ENCODE measurements at places on chromosomes 12 and 14.
A peak's percentile ranks its signal among the peaks of the same experiment; 100 is the strongest.

GRCh38 chr14:28877923-28878322 is 111.3 kb downstream of the FOXG1 start:
- DNase-seq = no peak

GRCh38 chr12:47124451-47124850 is 44.7 kb upstream of the AMIGO2 start:
- peak; percentile 61 for DNase-seq

- no peak for DNase-seq
Measured at GRCh38 chr12:2363836-2364609, 311.2 kb downstream of the CACNA1C start.

GRCh38 chr14:103089386-103090335 is 4.9 kb upstream of the EXOC3L4 start:
- no peak for DNase-seq

GRCh38 chr14:21024585-21025370 is at the start of gene NDRG2:
TSS of gene NDRG2 (minus strand) at chr14:21025061. CDS start at chr14:21023315, 1,746 bp downstream.
- no peak for DNase-seq

DNA sequence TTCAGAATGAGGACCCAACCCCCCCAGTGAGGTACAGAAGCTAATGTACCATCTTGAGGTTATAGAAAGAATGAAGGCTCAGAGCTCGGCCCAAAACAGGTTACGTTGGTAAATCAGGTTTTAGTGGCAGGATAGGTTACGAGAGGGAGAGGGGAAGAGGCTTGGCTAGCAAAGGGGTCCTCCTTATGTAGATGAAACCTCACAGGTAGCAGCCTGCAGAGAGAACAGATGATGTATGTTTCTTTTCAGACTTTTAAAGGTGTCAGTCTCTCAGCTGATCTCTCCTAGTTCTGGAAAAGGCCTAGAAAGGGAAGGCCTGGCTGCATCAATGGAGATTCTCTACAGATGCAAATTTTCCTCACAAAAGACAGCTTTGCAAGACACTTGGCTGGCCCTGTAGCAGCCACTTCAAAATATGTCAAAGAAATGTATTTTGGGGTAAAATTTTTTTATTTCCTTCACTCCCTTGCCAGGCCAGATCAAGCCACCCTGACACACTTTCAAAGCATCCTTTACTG is 71.7 kb upstream of the CPSF6 start:
- DNase-seq = no peak

DNA sequence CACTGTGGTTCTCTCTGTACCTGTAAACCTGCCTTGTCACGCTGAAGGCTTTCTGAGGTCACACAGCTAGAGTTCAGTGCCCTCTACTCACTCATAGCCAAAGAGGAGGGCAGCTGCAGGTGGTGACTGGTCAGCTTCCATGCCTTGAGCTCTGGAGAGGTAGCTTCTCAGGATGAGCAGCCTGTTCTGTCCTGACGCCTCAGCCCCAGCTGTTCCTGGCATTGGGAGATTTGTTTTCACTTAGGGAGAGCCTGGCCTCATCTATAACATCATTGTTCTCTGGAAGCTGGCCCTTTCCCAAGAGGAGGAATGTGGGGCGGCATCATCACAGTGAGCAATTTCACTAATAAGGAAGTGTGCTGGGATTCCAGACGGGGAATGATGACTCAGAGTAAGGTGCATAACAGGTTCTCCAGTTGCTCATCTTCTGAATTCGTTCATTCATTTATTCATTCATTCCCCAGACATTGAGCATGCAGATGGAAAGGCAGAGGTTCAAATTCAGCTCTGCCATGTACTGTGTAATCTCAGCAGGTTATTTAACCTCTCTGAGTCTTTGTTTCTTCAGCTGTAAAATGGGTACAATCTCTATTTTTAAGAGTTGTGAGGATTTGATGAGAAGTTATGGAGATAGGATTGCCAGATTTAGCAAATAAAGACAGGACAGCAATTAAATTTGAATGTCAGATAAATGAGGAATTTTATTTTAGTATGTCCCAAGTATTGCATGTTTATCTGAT is 255.8 kb upstream of the CRY1 start:
- DNase-seq = peak; percentile 90

DNA sequence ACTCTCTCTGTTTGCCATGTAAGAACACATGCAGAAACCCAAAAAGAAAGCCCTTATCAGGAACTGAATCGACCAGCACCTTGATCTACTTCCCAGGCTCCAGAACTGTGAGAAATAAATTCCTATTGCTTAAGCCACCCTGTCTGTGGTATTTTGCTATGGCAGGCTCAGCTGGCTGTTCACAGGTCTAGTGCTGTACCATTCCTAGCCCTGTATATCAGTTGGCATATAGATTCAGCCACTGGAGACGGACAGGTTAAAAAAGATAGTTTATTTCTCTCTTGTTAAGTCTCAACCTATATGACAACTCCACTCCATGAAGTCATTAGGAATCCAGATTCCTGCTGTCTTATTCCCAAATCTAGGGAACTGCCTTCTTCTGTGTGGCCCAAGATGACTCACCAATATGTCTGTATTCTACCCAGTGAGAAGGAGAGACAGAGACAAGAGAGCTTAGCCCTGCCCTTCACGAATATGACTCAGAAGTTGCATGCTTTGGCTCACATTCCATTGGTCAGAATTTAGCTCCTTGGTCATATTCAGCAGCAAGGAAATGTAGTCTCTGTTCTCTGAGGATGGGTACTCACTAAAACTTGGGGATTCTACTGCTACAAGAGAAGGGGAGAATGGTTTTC is 57.0 kb downstream of the PLEKHG7 start:
- DNase-seq = peak; percentile 93

- peak; percentile 81 for DNase-seq
Measured at GRCh38 chr14:80954687-80955299, 628 bp upstream of the TSHR start.

GRCh38 chr12:30757316-30757715 is 2.6 kb upstream of the CAPRIN2 start:
- no peak for DNase-seq

DNA sequence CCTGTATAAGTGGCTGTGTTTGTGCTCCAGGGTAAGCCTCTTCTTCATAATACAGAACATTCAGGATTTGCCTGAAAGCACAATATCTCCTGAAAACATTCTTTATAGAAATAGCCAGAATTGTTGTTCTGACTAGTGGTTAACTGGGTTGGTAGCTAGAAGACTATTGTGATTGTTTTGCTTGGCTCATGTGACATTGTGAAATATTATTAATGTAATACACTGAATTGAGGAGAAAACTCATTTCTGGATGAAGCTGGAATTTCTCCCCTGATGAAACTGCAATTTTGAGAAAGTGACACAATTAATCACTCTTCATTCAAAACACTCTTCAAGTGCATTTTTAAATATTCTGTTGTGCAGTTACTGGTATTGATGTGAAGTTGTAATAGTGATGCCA is 172.3 kb upstream of the PTPRQ start:
- peak; percentile 38 for DNase-seq

DNA sequence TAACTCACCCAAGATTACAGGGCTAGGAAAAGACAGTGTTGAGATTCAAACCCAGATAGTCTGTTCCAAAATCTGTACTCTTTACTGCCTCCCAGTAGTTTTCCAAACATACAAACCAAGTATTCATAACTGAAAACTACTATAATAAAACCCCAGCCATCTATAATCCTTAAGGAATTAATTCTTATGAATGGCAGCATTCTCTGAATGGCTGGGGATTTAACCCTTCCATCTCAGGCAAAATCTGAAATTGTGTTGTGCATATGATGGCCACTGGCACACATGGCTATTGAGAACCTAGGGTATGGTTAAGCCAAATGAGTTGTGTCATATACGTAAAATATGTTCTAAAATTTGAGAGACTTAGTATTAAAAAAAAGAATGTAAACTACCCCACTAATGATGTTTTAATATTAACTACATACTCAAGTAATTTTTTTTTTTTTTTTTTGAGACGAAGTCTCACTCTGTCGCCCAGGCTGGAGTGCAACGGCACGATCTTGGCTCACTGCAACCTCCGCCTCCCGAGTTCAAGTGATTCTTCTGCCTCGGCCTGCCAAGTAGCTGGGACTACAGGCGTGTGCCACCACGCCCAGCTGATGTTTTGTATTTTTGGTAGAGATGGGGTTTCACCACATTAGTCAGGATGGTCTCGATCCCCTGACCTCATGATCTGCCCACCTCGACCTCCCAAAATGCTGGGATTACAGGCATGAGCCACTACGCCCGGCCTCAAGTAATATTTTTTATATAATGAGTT is 16.7 kb downstream of the PPP1R13B start:
- DNase-seq = no peak

DNA sequence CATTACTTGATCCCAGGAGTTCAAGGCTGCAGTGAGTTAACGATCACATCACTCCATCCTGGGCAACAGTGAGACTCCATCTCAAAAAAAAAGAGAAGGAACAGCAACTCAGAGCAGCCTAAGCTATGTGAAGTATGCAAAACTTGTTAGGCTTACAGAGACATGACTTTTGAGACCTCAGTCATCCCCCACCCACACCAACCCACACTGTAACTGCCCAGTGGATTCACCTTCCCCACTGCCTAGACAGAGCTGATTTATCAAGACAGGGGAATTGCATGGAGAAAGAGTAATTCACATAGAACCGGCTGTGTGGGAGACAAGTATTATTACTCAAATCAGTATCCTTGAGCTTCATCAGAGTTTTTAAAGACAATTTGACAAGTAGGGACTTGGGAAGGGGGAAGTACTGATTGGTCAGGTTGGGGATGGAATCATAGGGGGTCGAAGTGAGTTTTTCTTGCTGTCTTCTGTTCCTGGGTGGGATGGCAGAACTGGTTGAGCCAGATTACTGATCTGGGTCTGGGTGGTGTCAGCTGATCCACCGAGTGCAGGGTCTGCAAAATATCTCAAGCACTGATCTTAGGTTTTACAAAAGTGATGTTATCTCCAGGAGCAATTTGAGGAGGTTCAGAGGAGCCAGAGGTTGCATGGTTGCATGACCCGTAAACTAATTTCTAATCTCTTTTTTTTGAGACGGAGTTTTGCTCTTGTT is 6.2 kb upstream of the WDR89 start:
- no peak for DNase-seq

GRCh38 chr14:60981633-60982455 is 799 bp downstream of the SLC38A6 start:
- peak; percentile 87 for DNase-seq

GRCh38 chr14:94011795-94012194 is 14.3 kb upstream of the OTUB2 start:
- peak; percentile 42 for DNase-seq

DNA sequence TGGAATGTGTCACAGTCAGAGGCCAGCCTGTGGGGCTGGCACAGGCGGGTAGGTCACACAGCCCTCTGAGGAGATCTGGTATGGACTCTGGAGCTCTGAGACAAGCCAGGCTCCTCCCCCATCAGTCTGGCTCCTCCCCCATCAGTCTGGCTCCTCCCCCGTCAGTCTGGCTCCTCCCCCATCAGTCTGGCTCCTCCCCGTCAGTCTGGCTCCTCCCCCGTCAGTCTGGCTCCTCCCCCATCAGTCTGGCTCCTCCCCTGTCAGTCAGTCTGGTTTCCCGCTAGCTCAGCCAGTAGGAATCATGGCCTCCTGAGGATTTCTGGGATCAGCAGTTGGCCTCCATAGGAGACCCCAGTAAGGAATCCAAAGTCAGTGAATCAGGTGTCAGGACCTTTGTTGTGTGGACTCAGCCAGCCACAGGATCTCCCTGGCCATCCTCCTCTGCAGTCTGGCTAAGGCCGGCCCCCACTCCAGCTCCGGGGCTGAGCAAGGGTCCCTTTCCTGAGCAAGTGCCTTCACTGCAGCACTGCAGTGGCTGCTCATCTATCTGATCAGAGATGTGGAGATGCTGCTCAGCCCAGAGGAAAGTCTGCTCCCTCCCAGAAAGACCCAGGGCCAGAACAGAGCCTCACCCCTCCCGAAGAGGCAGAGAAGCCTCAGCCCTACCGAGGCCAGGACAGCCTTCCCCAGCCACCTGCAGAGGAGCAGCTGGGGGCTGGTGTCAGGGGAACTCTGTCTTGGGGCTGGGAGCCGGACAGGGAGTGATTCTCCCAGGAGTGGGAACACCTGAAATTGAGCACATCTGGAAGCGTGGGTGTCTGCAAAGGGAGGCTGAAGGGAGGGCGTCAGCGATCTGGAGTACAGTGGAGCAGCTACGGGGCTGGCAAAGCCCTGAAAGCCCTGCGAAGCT is 35.7 kb downstream of the IQSEC3 start:
- DNase-seq = no peak

- DNase-seq = no peak
Measured at GRCh38 chr12:131897875-131898274, 3.5 kb downstream of the ULK1 start.

DNA sequence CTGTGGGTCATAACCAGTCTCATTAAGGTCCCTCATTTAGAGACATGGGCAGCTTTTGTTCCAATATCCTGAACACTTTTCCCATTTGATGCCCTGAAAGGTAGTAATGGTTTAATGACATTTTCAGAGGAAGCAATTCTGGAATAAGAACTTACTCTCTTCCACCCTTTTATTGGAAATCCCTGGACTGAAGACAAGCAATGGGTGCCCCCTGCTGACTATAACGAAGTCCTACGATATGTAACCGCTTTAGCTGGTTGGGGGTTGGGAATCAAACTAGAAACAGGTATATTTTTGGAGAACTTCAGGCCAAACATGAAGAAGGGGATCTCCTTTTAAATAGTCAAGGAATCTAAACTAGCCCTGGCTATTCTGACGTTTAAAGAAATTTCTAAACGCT is 20.5 kb downstream of the SARNP start:
- peak; percentile 69 for DNase-seq

DNA sequence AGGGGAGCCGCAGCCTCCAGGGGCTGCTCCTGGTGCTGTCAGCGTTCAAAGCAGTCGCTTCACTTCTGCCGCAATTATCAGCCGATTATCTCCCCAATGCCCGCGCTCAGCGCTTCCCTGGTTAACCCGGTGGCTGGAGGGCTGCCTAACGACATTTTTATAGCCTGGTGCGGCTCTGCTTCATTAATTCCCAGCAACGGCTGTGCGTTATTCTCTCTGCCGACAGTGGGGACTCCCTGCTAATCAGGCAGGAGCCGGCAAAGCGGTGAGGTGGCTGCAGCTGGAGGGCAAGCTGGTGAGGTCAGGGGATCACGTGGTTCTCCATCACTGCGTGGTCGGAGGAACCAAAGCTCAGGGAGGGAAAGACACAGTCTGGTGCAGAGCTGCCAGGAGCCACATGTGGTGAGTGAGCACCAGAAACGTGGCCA is 62.9 kb downstream of the GLRX5 start:
- peak; percentile 24 for DNase-seq

Measured in fibroblast of the aortic adventitia (primary cell).